AG08396 (cell line): ENCODE measurements at places on chromosomes 2 and 18.
A peak's percentile ranks its signal among the peaks of the same experiment; 100 is the strongest.

DNA sequence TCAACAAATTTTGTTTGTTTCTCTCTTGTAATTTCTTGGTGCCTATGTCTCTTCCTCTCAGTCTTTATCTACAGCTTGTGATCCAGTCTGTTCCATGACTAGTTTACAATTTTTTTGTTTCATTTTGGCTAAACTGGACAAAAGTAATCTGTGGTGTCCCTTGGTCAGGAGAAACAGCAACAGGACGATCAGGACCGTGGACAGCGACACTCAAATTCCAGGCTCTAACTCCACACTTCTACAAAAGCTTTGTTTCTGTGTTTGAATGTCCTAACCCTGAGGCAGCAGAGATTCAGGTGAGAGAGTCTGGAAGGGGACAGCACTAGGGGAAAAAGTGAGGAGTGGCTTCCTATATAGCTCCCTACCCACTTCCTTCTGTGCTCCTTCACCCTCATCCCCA lies 593.3 kb upstream of the FANCL start:
- peak; percentile 16 for DNase-seq

DNA sequence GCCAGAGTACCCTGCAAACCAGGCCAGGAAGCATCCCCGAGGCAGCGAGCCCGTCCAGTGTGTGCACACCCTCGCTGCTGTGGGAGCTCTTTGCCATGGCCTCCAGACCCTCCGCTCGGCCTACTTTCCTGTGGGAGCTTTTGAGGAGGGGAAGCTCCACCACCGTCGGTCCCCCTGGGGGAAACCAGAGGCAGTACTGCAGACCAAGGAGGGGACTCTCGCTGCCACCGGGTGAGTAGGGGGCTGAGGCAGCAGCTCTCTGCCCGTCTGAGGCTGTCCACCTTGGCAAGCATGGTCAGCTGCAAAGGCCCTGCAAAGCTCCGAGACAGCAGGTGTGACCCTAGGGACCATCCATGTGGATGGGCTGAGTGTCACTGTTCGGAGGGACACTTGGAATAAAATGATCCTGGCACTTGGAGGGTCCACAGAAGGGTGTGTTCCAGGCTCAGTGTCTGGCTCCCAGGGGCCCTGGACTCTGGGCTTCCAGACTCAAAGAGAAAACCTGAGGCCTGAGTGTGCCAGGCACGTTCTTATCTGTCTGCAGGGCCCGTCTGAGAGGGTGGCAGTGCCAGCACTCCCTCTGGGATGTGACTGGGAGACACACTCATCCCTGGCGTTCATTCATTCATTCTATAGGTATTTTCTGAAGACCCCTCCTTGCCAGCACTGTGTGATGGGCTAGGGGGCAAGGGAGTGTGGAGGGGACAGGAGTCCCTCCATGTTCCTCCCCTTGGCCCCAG lies 282.8 kb upstream of the HS6ST1 start:
- DNase-seq, result no peak

- no peak for DNase-seq
Measured at GRCh38 chr2:215874418-215874817, 138.9 kb downstream of the MREG start.

GRCh38 chr2:20665243-20666004 lies 1.5 kb upstream of the GDF7 start:
- DNase-seq, result no peak

- peak; percentile 35 for DNase-seq
Measured at GRCh38 chr2:42128721-42129486, 40.2 kb upstream of the EML4 start.

DNA sequence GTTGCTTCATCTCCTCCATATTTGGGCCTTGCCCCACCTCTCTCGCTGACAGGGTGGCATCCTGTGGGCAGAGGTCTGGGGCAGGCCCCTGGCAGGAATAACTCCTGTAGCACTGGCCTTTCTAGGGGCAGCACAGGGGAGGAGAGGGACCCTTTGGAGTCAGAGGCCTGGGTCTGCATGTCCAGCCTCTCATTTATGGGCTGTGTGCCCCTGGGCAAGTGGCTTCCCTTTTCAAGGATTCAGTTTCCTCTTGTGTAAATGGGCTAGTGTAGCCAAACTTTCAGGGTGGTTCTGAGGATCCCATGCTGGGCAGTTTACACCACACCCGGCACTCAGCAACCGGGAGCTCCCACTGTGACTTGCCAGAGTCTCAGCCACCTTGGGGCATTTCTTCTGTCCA lies 23.4 kb downstream of the ADRA2B start:
- no peak for DNase-seq

DNA sequence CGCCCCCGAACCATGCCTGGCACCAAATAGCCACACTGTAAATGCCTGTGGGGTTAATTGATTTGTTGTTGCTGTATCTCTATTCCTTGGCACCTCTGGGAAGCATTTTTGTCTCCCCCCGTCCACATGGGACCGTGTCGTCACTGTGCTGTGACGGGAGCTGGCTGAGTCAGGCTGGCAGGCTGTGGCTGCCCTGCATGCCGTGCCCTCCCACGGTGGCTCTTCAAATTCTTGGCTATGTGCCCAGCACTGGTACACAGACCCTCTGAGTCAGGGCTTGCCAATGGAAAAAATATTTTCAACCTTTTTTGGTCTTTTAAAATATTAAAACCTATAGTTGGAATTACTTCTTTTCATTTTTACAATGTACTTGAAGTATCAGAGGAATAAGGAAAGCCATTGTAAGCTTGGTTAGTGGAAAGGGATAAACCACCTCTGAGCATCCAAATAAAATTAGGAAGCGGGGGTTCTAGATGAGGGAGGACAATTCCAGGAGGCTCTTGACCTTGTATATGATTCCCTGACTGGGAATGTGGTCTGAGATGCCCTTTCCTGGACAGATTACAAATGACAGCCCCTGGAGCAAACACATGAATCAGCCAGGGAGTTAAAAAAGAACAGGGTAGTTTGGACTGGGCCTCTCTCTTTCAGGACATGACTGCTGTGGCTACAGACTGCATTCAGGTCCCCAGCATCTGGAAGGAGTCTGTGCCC lies 59.4 kb downstream of the DGKD start:
- no peak for DNase-seq

- no peak for DNase-seq
Measured at GRCh38 chr2:11159574-11160170, 4.4 kb downstream of the SLC66A3 start.

GRCh38 chr2:191889931-191890330 lies 43.0 kb upstream of the CAVIN2 start:
- DNase-seq, result no peak

DNA sequence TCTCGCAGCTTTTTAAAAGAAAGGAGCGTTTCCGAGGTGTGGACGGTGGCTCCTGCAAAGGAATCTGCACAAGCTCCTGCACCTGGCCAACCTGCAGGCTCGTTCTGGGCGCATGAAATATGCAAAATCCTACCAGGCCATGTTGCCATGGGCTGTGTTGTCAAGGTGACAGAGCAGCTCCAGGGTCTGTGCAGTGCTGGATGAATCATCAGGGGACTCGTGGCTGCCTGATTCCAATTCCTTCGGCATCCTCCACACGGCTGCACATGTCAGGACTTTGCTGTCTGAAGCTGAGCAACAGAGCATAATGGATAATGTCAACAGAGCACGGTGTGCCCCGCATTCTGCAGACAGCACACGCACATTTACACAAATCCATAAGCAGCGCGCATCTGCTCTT lies 120.5 kb downstream of the EIPR1 start:
- no peak for DNase-seq

GRCh38 chr18:33231474-33232317 lies 208.8 kb downstream of the CCDC178 start:
- DNase-seq, result peak; percentile 21

DNA sequence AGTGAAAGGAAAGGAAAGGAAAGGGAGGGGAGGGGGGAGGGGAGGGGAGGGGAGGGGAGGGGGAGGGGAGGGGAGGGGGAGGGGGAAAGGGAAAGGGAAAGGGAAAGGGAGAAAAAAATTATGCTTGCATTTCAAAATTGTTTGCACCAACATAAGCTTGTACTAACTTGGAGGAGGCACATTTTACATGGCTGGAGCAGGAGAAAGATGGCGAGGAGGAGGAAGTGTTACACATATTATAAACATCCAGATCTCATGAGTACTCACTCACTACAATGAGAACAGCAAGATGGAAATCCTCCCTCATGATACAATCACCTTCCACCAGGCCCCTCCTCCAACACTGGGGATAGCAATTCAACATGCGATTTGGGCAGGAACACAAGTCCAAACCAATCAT lies 660.2 kb upstream of the CDH2 start:
- no peak for DNase-seq

GRCh38 chr2:196123679-196124373 lies 47.6 kb downstream of the STK17B start:
- no peak for DNase-seq

DNA sequence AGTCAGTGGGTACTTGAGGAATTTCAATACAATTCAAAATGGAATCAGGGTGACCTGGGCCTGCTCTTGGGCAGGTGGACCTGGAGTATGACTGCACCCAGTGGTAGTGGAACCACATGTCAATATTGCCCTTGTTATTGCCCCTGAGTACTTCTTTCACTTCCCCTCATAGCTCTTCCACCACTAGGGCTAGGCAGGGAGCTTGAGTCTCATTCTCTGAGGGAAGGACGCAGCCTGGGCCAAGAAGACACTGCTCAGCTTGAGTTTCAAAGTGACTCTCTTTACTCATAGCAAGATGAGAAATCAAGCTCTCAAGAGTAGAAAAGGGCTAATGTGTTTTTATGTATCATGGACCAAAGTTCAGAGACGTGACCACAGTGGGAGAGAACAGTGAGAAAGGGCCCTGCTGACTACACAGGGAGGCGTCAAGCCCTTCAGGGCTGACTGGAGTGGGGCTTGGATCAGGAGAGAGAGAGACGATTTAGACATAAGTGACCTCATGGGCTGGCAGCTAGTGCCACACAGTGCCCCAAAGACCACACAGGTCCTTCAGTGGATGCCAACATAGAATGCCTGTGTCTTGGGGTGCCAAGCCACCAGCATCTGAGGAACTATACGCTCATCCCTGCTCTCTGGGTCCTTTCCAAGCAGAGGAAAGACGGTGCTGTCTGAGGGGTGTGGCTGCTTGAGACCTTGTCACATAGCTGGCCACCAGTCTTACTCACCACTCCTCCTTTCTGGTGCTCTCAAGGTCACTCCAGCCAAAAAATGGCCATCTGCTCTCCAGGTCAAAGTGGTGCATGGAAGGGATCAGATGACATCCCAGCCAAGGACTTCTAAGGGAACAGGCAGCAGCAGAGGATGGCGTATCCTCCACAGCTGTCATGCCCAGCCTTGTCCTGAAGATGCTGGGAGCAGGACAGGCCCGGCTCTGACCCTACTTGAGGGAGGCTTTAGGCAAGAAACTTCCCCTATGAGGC lies 13.0 kb downstream of the PTMA start:
- DNase-seq, result no peak

- DNase-seq, result no peak
Measured at GRCh38 chr18:73646196-73646595, 501.4 kb downstream of the FBXO15 start.

DNA sequence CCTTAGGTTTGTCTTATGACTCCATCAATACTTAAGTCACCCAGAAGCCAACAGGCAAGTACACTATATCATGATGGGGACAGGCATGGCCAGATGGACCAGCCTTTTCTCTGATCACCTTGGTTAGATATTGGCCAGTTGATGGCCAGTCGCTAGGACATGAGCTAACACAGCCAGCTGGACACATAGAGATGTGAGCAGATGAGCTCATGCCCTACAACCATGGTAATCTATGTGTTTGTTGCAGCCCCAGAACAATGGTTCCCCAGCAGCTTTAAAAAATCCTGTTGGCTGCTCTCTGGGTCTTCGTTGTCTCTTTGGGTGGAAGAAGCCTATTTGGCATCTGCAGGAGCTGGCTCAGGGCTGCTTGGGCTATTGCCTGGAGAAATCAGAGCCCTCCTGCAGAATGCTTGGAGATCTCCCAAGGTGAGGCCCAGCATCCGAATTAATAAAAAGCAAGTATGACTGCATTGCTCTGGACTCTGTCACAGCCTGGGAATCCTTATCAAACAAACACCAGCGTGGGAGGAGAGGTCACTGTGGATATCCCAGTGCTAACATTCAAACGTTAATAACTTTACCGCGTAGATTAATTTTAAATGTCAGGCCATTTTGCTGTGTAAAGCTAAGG lies 62.3 kb upstream of the KLHL29 start:
- no peak for DNase-seq
